ENCODE measurements at places on chromosomes 3 and 15. TPM values are rescaled to one million over a fixed set of nuclear protein-coding genes. Genes with fewer than 3 reads are reported as not detected.

SCG5 gene
- not detected for total RNA-seq

GATM gene
- total RNA-seq, result 0.34 TPM

MCCC1 gene
- total RNA-seq, result 33.6 TPM

CCDC39 gene
- 0.34 TPM for total RNA-seq

MEX3B gene
- 11.6 TPM for total RNA-seq

MCF2L2 gene
- 0.84 TPM for total RNA-seq

PRSS50 gene
- not detected for total RNA-seq

ELP6 gene
- total RNA-seq, result 26.7 TPM

SLC27A2 gene
- total RNA-seq, result 7.1 TPM

SH3GL3 gene
- total RNA-seq, result not detected

PLSCR4 gene
- total RNA-seq, result 677 TPM

GPR62 gene
- not detected for total RNA-seq

CNTN3 gene
- total RNA-seq, result not detected

RAMAC gene
- 19.4 TPM for total RNA-seq

MYD88 gene
- total RNA-seq, result 29.9 TPM

MED12L gene
- total RNA-seq, result 0.05 TPM

ETFA gene
- 183 TPM for total RNA-seq

GOLGA8A gene
- total RNA-seq, result 8.0 TPM

SEMA5B gene
- 0.05 TPM for total RNA-seq

TP63 gene
- total RNA-seq, result not detected

PPP1R14D gene
- total RNA-seq, result not detected

ATOSA gene
- 66.3 TPM for total RNA-seq

PLA2G4E gene
- not detected for total RNA-seq

SRGAP3 gene
- total RNA-seq, result 3.4 TPM

MASP1 gene
- total RNA-seq, result 2.3 TPM

LRRC15 gene
- 0.51 TPM for total RNA-seq

DNAJA4 gene
- total RNA-seq, result 3.9 TPM

CELF6 gene
- total RNA-seq, result 0.17 TPM

HOMER2 gene
- 1.7 TPM for total RNA-seq

LDHAL6B gene
- not detected for total RNA-seq

SLC12A1 gene
- under 0.01 TPM for total RNA-seq

HHATL gene
- total RNA-seq, result not detected

CLDN11 gene
- total RNA-seq, result 515 TPM

ULK3 gene
- total RNA-seq, result 39.3 TPM

SLC22A14 gene
- total RNA-seq, result 0.17 TPM

GOLGA8Q gene
- total RNA-seq, result 0.85 TPM

LCMT2 gene
- 8.3 TPM for total RNA-seq

DUSP7 gene
- total RNA-seq, result 10.8 TPM

P3H2 gene
- total RNA-seq, result 13.1 TPM

BMF gene
- 9.4 TPM for total RNA-seq

ZNF620 gene
- total RNA-seq, result 9.7 TPM

NLGN1 gene
- 2.6 TPM for total RNA-seq

ERICH6 gene
- total RNA-seq, result not detected

HAPLN3 gene
- 95.6 TPM for total RNA-seq

B4GALT4 gene
- 4.2 TPM for total RNA-seq

LMAN1L gene
- not detected for total RNA-seq

C15orf62 gene
- total RNA-seq, result 1.0 TPM

LYSMD2 gene
- total RNA-seq, result 24.2 TPM

SCAANT1 gene
- total RNA-seq, result not detected

CPN2 gene
- not detected for total RNA-seq

All from dermis blood vessel endothelial cell (primary cell).